Cardiac atrium fibroblast (primary cell): ENCODE measurements at places on chromosomes 7 and 10. TPM values are rescaled to one million over a fixed set of nuclear protein-coding genes. Genes with fewer than 3 reads are reported as not detected.

Gene CRHR2
- not detected in 2 replicates for total RNA-seq

Gene CYP26C1
- 0.32 and 4.7 TPM in 2 replicates for total RNA-seq

Gene SMKR1
- not detected in 2 replicates for total RNA-seq

Gene AGBL3
- total RNA-seq, result under 0.01 TPM in 2 replicates
